ENCODE measurements at places on chromosomes 7 and 10.

- no peak for DNase-seq
Observed at GRCh38 chr7:155858521-155859061, 46.3 kb upstream of the SHH start.

DNA sequence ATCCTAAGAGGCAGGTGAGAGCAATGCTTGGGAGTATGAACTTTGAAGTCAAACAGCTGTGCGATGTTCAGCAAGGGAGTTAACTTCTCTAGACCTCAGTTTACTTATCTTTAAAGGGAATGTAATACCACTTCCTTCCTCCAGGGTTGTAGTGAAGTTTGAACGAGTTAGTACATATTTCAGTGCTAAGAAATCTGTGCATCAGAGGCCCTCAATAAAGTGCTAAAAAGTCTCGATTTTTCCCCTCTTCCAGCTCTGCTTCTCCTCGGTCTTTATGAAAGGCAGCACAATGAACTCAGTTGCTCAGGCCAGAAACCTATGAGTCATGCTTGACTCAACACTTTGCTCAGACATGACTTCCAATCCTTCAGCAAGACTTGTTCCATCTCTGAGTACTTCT, 418.9 kb downstream of the MDFIC start:
- no peak for DNase-seq

DNA sequence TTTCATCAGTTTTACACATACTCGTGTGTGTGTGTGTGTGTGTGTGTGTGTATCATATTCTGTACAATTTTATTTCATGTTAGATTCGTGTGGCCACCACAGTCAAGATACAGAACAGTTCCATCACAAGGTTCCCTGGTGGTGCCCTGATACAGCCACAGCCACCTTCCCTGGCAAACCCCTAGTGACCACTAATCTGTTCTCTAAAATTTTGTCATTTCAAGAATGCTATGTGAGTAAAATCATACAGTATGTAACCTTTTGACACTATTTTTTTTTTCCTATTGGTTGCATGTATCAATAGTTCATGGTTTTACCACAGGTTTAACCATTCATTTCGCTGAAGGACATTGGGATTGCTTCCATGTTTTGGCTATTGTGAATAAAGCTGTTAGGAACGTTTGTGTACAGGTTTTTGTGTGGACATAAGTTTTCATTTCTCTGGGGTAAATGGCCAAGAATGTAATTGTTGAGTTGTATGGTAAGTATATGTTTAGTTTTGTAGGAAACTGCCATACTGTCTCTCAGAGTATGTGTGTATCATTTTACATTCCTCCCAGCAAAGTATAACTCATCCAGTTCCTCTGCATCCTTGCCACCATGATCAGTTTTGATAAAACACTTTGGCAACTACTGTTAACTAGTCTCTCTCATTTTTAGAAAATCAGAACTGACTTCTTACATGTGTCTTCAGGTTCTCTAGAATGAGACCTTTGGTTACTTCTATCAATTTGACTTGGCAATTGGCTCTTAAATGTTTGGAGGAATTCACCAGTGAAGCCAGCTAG, 20.6 kb downstream of the KLHDC10 start:
- no peak for DNase-seq

- DNase-seq, result no peak
Observed at GRCh38 chr7:137977173-137977572, 24.7 kb downstream of the CREB3L2 start.

GRCh38 chr10:97584060-97584797, at the start of gene HOGA1:
TSS of gene HOGA1 (plus strand) at chr10:97584389. CDS start at chr10:97584704, 315 bp downstream.
- no peak for DNase-seq

- no peak for DNase-seq
Observed at GRCh38 chr10:77282163-77282562, 355.4 kb downstream of the KCNMA1 start.

- DNase-seq, result no peak
Observed at GRCh38 chr7:36175886-36176285, 22.8 kb downstream of the EEPD1 start.

- DNase-seq, result no peak
Observed at GRCh38 chr7:128859232-128860157, 3.2 kb upstream of the ATP6V1F start.

- no peak for DNase-seq
Observed at GRCh38 chr7:158741294-158741666, 36.7 kb upstream of the NCAPG2 start.

DNA sequence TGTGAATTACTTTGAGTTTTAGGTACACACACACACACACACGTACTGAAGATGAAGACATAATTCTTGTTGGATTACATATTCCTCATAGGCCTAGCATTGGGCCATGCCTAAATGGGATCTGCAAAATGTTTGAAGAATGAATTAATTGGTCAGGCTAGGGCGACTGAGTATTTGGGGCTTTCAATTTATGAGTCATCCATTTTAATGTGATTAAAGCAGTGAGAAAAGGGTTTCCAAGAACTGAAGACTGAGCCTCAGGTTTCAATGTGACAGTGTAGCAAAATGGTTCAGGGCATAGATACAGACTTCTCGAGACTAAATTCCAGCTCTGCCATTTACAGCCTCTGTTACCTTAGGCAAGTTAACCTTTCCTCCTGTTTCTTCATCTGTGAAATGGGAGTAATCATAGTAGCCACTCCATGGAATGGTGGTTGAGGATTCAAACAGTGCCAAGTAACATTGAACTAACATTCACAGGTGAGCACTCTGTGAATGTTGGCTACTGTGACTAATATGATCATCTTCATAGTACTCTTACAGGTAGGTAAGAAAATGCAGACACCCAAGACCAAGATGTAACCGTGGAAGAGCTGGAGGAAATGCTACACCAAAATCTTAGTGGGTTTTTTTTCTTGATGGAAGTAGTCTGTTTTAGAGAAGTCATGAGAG, 7.6 kb downstream of the BPGM start:
- no peak for DNase-seq

DNA sequence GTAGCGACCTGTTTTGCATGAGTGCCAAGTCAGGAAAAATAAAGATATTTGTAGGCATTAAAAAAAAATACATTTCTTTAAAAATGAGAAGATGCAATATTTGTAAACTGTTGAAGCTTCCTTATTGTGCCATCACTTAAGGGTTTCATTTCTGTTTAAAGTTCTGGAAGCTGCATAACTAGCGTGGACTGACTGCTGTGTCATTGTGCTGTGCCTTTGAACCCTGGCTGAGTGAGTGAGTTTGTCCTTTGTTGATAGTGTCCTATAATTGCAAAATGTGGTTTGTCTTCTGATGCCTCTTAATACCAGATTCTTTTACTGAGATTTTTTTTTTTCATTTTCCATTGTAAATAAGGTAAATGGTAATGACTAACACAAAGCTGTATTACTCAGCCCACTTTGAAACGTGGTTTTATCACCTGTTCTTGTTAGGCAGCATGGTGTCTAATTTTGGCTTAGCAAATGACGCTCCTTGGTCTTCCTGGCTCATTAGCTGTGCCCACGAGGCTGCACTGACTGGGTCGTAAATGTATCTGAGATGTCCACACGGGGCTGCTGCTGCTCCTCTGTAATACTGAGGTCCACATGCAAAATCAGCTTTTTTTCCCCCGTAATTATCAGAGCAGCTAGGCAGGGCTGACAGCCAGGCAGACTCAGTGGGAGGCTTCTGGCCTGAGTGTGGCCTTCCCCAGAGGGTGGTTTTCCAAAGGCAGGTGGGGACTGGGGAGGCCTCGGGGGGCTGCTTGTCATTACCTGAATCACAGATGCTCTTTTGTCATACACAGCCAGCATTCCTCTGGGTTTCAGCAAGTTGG, 14.8 kb downstream of the ZSCAN25 start:
- DNase-seq, result no peak

DNA sequence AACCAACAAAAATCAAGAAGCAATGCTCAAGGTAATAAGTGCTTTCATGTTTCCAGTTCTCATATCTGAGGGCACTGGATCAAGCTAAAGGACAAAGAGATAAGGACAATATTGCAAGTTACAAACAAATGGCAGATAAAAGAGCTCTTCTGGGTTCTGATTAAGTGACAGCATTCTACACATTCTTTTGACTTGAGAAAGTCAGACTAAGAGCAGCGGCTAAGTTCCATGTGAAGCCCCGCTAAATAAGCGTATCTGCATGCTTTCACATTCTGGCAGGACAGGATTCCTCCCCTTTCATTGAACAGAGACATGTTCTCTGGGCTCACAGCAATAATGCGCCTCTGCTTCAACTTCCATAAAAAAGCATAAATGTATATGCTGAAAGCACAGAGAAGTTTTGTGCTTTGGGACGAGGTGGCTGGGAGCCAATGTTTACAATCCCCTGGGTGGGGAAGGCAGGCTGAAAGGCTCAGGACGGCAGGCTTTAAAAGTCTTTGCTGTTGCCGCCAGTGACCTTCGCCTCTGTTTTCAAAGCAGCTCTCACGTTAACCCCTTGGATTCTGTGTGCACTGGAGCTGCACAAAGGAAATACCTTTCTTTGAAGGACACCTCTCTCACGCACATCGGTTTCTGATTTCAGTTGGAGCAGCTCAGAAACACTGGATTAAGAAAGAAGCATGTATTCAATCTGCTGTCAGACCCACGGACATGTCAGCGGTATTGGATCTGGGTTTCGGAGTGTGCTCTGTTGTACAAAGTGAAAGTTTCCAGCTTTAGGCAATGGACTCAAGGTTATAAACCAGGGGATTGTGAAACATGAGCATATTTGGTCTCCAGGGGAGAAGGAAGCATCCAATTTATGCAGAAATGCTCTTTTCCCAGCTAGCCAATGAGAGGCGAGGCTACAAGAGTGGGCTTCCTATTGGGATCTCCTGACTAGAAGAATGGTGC, 105.4 kb upstream of the FAM133B start:
- DNase-seq, result no peak

DNA sequence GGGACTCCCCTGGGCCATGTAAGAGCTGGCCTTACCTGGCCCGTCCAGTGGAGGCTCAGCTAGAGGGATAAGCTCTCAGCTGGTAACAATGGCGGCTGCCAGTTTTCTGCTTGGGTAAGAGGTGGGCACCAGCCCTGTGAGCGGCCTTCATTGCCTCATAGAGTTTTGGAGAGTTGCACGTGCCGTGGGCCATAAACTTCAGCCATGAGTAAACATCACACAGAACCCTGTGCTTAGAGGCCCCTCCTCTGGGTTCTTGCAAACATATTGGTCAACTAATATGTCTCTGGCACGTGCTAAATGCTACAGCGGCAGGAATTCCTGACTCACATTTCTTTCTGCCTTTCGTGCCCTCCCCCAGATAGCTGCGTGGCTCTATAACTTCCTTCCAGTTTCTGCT, 103.9 kb upstream of the LEP start:
- no peak for DNase-seq

DNA sequence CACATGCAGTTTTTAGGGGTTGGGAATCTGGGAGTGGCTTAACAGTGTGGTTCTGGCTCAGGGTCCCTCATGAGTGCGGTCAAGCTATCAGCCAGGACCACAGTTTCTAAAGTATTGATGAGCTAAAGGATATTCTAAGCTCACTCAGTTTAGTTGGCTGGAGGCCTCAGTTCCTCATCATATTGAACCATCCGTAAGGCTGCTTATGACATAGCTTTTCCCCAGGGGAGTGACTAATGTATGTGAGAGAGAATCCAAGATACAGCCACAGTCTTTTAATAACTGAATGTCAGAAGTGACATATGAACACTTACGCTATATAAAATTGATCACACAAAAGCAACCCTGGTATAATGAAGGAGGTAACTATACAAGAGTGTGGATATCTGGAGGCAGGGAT, 245.3 kb downstream of the POLR1F start:
- DNase-seq, result no peak

DNA sequence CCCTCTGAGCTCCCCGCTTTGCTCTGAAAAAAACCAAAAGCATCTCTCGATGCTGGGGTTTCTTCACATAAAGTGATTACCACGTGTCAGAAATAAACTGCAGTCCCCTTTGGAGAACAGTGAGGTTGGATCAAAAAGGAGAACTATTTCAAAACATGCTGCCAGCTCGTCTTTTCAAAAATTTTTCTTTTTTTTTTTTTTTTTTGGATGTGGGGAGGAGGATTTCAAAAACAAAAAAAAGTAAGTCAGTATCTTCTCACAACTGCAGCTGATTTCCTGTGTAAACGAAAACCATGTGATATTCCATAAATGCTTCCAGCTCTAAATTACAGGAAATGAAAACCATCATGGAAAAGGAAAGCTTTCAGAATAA, 155.0 kb upstream of the LYZL2 start:
- DNase-seq, result no peak

DNA sequence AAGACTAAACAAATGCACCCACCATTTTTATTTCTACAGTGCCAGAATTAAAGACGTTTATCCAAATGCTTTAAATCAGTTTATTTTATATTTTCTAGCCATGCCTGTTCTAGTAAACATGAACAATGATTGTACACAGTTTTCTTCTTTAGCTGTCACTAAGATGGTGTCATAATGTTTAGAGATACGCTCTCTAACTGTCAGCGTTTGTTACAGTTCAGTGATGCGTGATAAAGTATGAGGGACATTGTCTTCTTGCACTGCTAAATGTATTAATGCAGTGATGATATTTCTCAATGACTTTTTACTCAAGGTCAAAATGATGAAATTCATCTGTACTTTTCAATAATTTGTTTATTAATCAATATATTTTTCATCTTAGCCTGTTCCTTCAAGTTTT, 513.6 kb downstream of the ATRNL1 start:
- DNase-seq, result no peak

GRCh38 chr7:27435461-27435860, 192.9 kb downstream of the EVX1 start:
- DNase-seq, result no peak

DNA sequence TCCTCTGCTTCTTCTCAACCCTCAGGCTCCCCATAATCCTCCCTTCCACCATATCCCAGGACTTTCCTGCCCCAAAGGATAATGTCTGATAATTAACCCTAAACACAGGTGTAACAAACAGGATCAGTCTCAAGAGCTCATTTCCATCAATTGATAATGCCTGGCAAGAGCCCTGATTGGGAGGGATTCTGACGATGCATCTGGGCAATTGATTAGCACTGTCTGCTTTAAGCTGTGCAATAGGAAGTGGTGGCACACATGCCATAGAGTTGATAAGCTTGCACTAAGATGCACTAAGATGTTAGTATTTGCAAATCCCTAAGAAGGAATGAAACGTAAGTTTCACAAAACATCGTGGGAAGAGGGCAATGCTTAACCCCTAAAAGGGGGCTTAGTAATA, 27.4 kb upstream of the EGR2 start:
- DNase-seq, result no peak

DNA sequence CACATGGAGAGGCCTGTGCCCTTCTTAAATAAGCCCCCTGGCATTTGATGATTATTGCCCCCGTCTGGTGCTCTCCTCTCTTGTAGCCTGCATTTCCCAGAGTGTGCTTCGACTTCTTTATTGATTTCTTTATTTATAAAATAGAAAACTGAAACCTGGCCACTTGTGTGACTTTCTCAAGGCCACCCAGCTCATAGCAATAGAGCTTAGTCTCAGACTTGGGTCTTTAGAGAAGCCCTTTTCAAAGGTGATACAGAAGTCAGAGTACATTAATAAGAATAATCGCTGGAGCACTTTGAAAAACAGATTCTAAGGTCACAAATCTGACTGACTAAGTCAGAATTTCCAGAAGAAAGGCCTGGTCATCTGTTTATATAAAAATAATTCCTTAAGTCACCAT, 86.6 kb downstream of the NOC3L start:
- no peak for DNase-seq

All from activated CD4-positive, alpha-beta T cell treated with anti-CD3 and anti-CD28 coated beads, Interleukin-2, amount 50 U/mL, for 1 hour (primary cell).